ENCODE measurements at places on chromosomes 1 and 21. TPM values are rescaled to one million over a fixed set of nuclear protein-coding genes. Genes with fewer than 3 reads are reported as not detected.

Gene KCNT2
- total RNA-seq: 1.2 TPM

Gene ZNF648
- total RNA-seq: not detected

DNA sequence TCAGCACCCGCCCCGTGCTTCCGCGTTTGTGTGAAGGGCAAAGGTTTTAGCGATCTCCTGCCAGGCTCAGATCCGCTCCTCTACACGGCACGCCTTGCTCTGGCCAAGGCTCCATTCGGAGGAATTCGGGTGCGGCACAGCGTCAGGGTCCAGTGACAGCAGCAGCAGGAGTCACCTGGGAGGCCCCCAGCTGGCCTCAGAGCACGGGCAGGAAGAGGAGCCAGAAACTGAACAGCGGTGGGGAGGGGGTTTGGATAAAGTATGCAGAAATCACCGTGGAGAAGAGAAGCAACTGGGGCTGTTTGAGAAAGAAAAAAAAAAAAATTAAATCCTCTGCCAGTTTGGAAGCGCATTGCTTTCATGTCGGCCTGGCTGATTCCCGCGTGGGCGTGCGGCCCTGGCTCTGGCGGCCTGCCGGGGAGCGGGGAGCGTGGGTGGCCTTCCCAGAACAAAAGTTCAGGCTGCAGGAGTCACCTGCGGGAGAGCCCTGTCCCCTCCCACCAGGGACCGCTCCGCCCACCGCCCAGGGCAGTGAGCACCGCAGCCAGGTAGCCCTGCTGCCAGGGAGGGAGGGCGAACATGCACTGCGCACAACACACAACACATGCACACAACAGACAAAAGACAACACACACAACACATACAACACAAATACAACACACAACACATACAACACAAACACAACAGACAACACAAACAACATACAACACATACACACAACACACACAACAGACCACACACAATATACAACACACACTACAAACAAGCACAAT is 107.6 kb downstream of the ETS2 start:
- DNase-seq: peak; percentile 85

GRCh38 chr1:162381941-162382750 is 618 bp downstream of the C1orf226 start:
- no peak for DNase-seq

GRCh38 chr1:43836267-43836951 is 97.2 kb upstream of the ARTN start:
- DNase-seq: peak; percentile 91

All from spleen (tissue), 13 donors.